Pulmonary artery endothelial cell (primary cell): ENCODE measurements at places on chromosomes 7 and 10. TPM values are rescaled to one million over a fixed set of nuclear protein-coding genes. Genes with fewer than 3 reads are reported as not detected.

RBM20 gene
- total RNA-seq: 0.13 TPM in 1 of 2 replicates, not detected in the other

COL17A1 gene
- 2.2 and 2.9 TPM in 2 replicates for total RNA-seq

LIPF gene
- total RNA-seq: not detected in 2 replicates

- DNase-seq: no peak
These were observed 9.3 kb downstream of the PALD1 start for GRCh38 chr10:70487824-70488223.

DNA sequence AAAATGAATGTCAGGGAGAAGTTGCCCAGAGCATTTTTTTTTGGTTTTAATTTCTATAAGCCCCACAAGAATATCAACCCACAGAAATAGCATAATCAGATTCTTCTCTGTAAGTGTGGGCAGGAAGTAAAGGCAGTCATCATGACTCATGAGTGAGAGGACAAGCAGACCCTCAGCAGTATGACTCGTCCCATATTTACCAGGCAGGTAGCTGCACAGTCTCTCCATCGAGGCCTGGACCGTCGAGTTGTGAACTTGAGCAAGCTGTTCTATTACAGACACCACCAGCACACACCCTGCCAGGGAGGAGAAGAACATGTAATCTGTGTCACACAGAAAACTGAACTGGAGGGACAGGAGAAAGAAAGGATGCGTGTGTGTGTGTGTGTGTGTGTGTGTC, 37.8 kb downstream of the AOAH start:
- no peak for DNase-seq

GRCh38 chr10:112421731-112422130, 25.0 kb downstream of the ZDHHC6 start:
- DNase-seq: no peak

DNA sequence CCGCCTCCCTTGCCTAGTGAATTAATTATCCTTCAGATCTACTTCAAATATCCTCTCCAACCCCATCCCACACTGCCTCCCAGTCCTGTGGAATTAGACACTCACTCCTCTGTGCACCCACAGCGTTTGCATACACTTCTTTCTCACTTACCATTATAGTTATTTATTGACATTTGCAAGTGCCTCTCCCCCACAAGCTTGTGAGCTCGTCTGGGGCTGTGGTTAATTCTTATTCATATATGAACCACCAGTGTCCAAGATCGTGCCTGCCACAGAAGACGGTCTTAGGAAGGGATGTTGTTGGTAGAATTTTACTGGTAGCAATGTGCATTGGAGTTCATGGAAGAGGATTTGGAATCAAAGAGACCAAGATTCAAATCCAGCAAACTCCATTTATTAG, 68.1 kb upstream of the AOAH start:
- no peak for DNase-seq

GRCh38 chr10:113302062-113302461, 250.8 kb upstream of the HABP2 start:
- no peak for DNase-seq

DNA sequence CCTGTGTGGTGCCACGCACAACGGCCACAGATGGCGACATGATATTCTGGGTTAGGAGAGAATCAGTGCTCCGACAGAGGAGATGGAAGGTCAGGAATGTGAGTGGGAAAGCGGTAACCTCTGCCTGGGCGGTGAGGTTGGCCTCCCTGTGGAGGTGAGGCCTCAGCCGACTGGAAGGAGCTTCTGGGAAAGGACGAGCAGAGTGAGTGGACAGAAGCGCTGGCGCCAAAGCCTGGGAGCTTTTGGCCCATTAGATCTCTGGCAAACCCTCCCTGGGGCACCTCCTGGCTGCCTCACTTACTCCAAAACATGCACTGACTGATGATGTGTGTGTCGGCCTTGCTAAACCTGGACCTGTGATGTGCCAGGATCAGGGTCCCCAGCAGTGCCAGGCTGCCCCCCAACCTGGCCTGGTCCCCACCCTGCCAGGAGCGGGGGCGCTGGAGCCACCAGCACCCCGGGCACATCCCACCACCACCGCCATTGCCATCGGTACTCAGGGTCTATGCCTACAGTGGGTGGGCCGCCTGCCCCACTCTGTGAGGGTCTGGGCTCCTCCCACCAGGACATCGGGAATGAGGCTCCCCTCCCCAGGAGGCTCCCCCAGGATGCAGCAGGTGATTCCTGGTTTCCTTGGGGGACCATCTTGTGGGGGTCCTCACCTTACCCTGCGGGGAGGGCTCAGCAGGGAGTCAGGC, 51.0 kb downstream of the RASGEF1A start:
- no peak for DNase-seq
